Stimulated activated CD8-positive, alpha-beta memory T cell treated with anti-CD3 and anti-CD28 coated beads, Interleukin-15, amount 100 ng/mL, for 48 hours (primary cell): ENCODE measurements at places on chromosomes 2 and 18.

DNA sequence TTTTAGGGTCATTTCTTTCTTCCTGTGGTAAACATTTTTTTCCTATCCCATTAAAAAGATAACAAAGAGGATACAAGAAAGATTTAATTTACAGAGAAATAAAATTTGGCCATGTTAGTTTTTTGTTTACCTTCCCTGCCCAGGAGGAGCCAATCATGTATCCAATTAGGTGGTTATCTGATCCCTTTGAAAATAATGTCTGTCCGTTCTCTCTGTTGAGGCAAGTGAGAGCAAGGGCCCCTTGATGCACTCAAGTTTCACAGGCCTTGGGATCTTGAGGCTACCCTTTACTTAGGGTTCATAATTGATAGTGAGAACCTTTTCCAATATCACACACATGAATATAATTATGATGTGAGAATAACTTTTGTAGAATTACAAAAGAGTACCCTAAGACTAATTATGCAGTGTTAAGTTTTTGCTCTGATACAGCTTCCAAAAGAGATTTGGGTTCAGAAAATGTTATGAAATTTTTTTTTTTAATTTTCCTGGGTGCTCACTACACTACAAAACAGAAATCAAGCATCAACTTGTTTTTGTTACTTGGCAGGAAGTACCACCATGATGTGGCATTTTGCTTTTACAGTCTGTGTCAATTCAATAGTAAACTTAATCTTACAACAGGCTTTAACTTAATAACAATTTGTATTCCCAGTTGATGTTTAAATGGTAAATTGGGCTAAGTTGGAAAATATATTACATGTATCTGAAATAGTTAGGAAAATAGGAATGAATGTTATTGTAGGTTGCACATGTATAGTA is 42.0 kb downstream of the AFTPH start:
- no peak for DNase-seq

- DNase-seq, result no peak
Observed at GRCh38 chr2:235670974-235671787, 177.3 kb downstream of the AGAP1 start.

- DNase-seq, result no peak
Observed at GRCh38 chr18:25639596-25639995, 287.6 kb upstream of the ZNF521 start.

DNA sequence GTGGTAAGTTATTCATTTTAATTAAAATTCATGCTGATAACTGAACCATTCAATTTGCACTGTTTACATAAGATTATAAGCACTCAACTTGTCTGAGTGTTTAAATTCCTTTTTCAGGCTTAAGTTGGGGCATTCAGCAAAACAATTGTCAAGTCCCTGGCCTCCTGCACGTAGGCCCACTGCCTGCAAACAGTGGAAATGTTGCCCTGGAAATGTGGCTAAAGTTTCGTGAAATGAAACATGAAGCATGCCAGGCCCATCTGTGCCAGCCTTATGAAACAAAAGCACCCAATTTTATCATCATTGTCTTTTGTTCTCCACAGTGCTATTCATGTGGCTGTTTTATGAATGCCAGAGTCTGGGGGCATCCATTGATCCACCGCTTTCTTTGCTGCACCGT is 163.7 kb downstream of the PTGR3 start:
- DNase-seq, result no peak
